Skeletal muscle cell (primary cell): ENCODE measurements at places on chromosomes 12 and 14.

GRCh38 chr12:131290255-131290959, 336.7 kb downstream of the ADGRD1 start:
- no peak for DNase-seq

- DNase-seq: no peak
Measured at GRCh38 chr12:126268222-126268621, 1203.0 kb downstream of the AACS start.

DNA sequence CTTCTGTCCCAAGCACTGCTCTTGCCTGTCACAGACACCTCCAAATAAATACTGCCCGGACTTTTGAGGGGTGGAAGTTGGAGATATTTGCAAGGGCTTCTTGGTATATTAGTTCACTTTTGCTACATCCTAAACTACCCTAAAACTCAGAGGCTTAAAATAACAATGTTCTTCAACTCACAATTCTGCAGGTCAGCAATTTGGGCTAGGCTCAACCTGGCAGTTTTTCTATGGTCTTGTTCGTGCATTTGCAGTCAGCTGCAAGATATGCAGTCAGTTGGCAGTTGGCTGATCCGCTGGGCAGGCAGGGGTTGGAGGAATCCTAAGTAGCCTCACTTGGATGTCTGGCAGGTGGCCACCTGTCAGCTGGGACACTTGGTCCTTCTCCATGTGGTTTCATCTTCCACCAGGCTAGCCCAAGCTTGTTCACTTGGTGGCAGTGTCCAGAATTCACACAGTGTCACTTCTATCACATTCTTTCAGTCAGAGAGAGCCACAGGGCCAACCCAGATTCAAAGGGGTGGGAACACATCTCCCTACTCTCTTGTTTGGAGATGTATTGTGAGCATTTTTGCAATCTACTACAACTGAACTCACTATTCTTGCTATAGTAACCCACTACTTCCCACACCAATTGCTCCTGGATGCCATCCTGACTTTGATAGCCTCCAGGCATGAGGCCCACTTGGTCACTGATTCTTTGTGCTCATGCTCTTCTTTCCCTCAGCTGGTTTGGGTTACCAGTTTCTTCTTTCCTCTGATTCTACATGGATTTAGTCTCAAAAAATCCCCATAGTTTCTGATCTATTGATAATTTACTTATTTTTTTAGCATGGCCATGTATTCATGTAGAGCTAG, 27.8 kb upstream of the CAPRIN2 start:
- no peak for DNase-seq

GRCh38 chr12:71999795-72000194, 61.1 kb downstream of the TPH2 start:
- no peak for DNase-seq

GRCh38 chr12:91023326-91024004, 18.7 kb upstream of the EPYC start:
- DNase-seq: peak; percentile 53

- DNase-seq: no peak
Measured at GRCh38 chr12:116299064-116299463, 21.6 kb upstream of the MED13L start.

DNA sequence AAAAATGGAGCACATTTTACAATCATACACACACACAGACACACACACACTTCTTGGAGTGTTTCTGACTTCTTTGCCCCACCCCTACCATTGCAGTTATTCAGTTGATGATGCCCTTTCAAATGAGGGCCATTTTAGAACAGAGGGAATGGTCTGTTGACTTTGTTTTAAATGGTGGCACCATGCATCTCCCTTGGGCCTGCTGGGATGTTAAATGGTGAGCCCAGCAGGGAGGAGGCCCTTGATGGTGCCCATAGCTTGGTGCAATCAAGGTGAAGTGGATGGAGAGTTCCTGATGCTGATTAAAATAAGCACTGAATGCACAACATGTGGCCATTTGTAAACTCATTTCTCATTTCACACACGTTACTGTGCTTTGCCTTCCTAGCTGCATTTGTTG, 13.3 kb downstream of the C12orf75 start:
- DNase-seq: no peak

DNA sequence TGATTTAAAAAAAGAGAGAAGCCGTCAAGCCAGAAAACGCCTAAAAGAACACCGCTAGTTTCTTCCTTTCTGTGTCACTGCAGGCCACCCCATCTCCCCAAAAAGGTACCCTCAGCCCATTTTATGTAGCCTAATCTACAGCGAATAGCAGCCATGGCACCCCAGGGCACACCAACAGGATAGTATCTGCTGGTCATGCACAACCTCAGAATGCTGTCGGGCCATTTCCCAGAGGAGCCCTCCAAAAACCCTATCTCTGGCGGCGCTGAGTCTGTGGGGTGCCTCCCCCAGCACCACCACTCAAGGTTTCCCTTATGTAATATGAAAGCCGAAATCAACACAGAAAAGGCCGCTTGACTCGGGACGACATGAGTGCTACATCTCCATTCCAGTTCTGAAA, 98.9 kb downstream of the BCL11B start:
- DNase-seq: no peak

- DNase-seq: no peak
Measured at GRCh38 chr14:21867541-21867940, 193.9 kb upstream of the OR4E1 start.

DNA sequence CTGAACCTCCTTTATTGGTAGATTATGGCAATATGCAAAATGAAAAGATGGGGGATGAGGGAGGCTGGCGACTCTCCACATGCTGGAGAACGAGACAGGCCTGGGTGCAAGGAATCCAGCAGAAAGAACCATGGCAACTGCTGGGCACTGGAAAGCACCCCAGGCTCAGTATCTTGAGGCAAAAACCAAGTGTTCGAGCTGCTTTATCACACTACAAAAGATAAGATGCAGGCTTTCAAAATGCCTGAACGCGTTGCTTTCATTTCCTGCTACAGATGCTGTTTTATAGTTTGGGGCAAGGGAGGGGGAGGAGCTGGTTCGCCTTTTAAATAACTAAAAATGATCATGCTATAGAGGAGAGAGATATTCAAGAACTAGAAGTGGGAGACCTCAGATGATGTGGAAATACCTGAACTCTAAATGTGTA, 38.9 kb downstream of the NIN start:
- no peak for DNase-seq

DNA sequence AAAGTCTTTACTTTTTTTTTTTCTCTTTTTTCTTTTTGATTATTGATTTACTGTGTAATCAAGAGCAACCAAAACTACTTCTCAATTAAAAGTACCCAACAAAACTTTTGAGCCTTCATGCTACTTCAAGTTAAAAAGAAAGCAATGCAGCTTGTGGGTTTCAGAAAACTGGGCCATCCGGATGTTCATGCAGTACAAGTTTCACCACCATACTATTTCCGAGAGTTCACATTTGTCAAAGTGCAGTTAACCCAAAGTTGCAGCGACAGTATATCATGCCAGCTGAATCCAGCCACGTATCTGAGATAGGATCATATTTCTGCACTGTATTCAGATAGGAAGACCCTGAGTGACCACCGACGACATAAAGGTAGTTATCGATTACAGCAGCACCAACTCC, 33.0 kb downstream of the KLHL28 start:
- DNase-seq: no peak

DNA sequence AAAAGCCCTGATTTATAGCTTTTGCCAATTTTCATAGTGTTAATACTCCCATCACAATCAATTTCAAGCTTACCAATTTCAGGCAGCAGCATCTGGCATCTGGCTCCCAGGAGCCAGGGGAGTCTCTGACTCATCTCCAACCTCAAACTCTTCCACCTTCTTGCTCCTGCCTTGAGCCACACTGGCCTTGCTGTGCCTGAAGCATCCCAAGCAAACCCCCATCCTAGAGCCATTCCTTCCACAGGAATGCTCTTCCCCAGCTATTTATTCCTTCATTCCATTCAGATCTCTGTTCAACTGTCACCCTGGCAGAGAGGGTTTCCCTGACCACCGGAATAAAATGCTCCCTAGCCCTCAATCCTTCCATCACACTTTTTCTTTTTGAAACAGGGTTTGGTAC, 13.9 kb upstream of the PPP1CC start:
- DNase-seq: no peak

DNA sequence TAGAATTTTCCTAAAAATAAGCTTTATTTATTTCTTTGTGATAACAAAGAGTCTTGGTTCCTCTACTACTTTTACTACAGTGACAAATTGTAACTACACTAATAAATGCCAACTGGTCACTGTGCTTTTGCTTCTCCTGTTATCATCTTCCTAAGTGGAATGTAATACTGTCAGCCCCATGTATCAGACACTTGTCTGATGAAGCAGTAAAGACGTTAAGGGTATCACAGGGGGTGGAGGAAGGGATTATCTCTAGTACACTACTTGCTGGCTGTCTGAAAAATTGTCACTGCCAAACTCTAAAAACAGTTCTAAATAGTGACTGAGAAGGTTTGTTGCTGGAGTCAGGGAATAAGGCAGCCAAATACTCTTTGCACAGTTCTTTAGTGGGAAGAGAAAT, 11.3 kb downstream of the ASB8 start:
- DNase-seq: no peak

DNA sequence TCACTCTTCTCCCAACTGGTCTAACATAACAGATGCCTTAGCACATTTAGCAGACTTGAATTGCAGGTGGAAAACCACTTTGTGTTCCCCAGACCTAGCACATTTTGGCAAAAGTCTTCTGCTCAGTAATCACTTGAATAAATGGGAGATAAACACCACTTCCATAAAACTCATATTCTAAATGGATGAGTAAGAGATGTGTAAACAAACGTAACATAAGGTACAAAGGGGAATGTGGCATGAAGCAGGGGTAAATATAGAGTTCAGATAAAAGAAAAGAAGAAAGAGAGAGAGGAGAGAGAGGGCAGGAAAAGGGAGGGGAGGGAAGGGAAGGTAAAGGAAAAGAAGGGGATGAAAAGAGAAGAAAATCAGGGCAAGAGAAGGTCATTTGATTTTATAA, 17.0 kb upstream of the KERA start:
- no peak for DNase-seq

- no peak for DNase-seq
Measured at GRCh38 chr14:24761141-24761540, 127.2 kb upstream of the GZMB start.

DNA sequence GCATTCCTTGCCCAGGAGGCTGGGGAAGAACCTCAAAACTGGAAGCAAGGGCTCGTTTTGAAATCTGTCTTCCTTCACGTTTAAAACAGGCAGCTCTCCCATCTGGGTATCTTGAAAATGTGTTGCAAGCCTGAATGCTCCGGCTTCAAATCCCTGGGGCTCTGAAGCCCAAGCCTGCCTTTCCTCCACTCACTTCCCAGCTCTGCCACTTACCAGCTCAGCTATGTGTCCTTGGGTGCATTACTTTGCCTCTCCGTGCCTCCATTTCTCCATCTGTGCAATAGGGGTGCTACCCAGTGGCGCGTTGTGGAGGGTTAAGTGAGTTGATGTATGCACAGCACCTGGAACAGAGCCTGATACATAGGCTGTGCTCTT, 97.6 kb downstream of the GCH1 start:
- DNase-seq: no peak

- DNase-seq: no peak
Measured at GRCh38 chr14:82067221-82067875, 533.7 kb upstream of the SEL1L start.

DNA sequence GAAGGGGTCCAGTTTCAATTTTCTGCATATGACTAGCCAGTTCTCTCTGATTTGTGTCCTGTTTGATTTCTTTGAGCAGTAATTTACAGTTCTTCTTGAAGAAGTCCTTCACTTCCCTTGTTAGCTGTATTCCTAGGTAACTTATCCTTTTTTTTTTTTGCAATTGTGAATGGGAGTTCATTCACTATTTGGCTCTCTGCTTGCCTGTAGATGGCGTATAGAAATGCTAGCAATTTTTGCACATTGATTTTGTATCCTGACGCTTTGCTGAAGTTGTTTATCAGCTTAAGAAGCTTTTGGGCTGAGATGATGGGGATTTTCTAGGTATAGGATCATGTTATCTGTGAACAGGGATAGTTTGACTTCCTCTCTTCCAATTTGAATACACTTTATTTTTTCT, 77.6 kb upstream of the NID2 start:
- DNase-seq: no peak

GRCh38 chr12:110699591-110700445, 10.9 kb upstream of the HVCN1 start:
- DNase-seq: no peak

DNA sequence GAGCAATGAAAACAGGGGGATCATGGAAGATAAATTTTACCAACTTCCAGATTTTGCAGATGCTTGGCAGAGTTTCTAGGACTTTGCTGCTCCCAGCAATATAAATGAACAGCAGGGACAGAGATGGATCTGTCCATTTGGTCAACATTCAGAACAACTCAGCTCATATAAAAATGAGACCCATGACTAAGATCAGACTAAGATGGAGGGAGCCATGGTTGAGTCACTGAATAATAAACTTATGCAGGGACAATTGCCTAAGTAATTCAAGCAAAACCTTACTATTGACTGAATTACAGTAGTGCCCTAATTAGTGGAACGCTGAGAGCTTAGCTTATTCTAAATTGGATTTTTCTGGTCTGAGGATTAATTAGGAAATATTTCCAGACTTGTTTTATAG, 205.1 kb downstream of the SLC5A8 start:
- no peak for DNase-seq

- DNase-seq: no peak
Measured at GRCh38 chr14:69002069-69002468, 23.0 kb upstream of the ACTN1 start.

- DNase-seq: peak; percentile 98
Measured at GRCh38 chr12:94172973-94173372, 24.6 kb downstream of the PLXNC1 start.

DNA sequence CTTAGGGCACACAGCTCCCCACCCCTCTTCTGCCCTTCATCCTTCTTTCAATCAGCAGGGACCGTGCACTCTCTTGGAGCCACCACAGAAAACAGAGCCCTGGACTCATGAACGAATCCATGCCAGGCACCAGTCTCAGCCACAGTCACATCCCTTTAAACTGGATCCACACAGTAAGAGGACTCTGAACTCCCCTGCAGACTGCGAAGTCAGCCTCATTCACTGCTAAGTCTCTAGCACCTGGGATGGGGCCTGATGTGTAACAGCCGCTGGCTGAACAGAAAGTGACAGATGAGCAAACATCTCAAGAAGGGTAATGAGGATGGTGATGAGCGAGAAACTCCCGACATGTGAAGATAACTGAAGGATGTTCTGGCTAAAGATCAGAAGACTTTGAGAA, 45.8 kb upstream of the IQSEC3 start:
- DNase-seq: no peak

DNA sequence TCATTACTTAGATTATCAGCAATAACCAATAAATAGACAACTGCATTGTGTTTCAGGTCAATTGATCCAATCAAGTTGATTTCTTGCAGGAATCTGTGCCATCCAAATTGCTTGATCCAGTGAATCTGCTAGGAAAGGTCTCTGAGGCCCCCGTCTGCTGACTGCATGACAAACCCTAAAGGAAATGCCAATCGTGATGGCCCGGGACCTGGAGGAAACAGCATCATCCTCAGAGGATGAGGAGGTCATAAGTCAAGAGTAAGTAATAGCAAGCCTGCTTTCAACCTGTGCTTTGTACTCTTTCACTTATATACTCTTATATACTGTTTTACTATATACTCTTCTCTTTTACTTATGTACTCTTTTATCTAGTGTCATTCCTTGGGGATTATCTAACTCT, 1.9 kb downstream of the TTLL5 start:
- DNase-seq: no peak
